NCI-H2227 treated with DMSO at 0.1 percent for 48 hours (cell line): ENCODE measurements at places on chromosomes 11 and 22.
A peak's percentile ranks its signal among the peaks of the same experiment; 100 is the strongest.

- DNase-seq = no peak
Observed at GRCh38 chr11:65430406-65431217, 8.0 kb downstream of the NEAT1 start.

DNA sequence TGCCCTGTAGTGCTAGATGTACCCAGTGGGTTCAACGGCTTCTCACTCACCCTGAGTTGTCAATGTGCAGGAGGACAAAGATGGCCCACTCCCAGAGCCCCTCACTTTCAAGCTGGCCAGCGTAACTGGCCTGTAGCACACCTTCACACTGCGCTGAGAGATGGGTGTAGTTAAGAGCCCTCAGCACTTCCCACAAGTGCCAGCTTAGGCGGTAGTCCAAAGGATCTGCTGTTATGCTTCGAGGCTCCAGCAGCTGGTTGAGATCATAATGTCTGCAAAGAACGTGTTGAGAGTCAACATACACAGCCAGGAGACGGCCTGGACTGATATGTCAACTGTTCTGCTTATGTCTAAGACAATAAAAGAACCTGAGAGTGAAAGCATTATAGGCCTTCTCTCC lies 14.7 kb upstream of the CHRNA10 start:
- no peak for DNase-seq

- DNase-seq = no peak
Observed at GRCh38 chr11:114683007-114683406, 4.7 kb downstream of the NXPE2 start.

DNA sequence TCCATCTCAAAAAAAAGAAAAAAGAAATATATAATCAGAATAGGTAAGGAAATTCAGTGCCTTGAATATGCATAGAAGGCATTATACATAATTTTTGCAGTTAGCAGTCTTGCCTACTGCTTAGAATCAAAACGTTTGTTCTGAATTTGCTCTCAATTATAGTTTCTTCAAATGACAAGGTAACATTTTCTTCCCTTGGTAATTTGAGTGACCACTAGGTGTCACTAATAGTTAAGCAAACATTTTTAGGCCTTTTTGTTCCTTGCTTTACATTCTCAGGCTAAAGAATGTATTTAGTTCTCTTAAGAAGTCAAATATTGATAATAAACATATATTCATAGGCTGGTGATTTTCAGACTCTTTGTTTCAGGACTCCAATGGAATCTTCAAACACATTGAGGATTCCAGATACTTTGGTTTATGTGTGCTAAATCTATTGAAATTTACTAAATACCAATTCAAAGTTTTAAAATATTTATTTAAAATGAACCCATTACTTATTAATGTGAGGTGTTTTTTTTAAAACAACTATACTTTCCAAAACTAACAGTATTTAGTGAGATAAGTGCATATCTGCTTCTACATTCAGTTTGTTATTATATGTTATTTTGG lies 55.0 kb upstream of the DEPDC7 start:
- DNase-seq = peak; percentile 30

GRCh38 chr11:120769906-120770305 lies 254.0 kb upstream of the TBCEL start:
- DNase-seq = no peak
